ENCODE measurements at places on chromosomes 7 and 10. TPM values are rescaled to one million over a fixed set of nuclear protein-coding genes. Genes with fewer than 3 reads are reported as not detected.
A peak's percentile ranks its signal among the peaks of the same experiment; 100 is the strongest.

DNA sequence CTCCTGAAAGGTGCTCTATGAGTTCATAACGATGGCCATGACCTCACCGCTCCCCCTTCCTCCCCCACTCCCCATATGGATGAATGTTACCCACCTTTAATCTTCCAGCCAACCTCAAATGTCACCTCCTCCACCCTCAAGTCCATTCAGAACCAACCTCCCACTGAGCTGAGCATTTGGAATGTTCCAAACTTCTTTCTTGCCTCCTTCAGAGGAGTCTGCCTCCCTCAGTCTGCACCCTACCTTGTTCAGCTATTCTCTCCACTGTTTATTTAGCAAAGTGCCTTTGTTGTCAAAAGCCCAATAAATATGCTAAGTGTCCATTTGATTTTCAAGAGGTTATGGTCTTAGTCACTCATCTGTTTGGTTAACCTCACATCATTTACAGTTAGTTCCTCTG, 22.9 kb upstream of the MTPAP start:
- H3K4me3 ChIP-seq, result no peak overlapping the region
- no peak overlapping the region for H3K27ac ChIP-seq
- no peaks in the 10 kb centered on the region for H3K36me3 ChIP-seq
- peaks cover 28% of the 10 kb centered on the region for H3K4me1 ChIP-seq
- no peak for DNase-seq
- H3K27me3 ChIP-seq, result peaks cover 4% of the 10 kb centered on the region

GRCh38 chr7:105713488-105714465, 132.5 kb upstream of the EFCAB10 start:
- H3K27me3 ChIP-seq, result no peaks in the 10 kb centered on the region
- DNase-seq, result no peak
- no peak overlapping the region for H3K4me3 ChIP-seq
- H3K36me3 ChIP-seq, result peaks cover 21% of the 10 kb centered on the region

DNA sequence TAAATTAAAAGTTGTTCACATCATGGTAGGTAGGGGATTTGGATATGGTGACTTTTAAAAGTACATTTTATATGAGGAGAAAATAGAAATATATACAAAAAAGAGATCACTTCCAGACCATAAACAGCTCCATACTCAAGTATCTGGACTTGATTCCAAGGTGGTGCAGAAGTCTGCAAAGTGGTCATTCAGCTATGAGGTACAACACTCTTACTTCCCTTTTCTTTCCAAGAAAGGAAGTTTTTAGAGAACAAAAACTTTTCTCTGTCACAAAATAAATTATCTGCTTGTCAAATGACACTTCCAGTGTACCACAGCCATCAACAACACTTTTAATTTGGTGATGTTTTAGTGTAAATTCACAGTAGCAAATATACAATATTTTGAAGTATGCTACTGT, 1013.5 kb downstream of the GATA3 start:
- H3K4me1 ChIP-seq, result no peaks in the 10 kb centered on the region
- no peak overlapping the region for H3K4me3 ChIP-seq

- DNase-seq, result no peak
- no peaks in the 10 kb centered on the region for H3K27me3 ChIP-seq
- H3K36me3 ChIP-seq, result no peaks in the 10 kb centered on the region
- H3K4me3 ChIP-seq, result no peak overlapping the region
Observed at GRCh38 chr10:122446668-122447423, 7.6 kb upstream of the ARMS2 start.

- no peaks in the 10 kb centered on the region for H3K4me1 ChIP-seq
- H3K27me3 ChIP-seq, result no peaks in the 10 kb centered on the region
- H3K27ac ChIP-seq, result no peak overlapping the region
- no peak overlapping the region for H3K4me3 ChIP-seq
Observed at GRCh38 chr10:82938331-82938730, 1063.3 kb downstream of the NRG3 start.

DNA sequence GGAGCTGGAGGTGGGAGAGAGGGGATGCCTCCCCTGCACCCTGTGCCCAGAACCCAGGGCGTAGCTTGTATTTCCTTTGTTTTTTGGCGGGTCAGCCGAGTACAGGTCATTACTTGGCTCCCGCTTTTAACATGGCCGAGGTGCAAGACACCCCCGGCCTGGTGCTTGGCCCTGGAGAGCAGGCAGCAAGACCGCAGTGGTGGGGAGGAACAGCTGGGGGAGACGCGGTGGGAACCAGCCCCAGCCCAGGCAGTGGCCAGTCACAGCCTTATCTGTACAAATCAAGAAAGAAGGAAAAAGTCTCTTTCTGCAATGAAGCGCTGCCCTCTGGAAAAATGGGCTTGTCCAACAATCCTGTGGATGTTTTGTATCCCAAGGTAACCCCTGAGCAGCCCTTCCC, 99.1 kb downstream of the TAX1BP1 start:
- H3K36me3 ChIP-seq, result peaks cover 10% of the 10 kb centered on the region
- peaks cover 11% of the 10 kb centered on the region for H3K4me1 ChIP-seq
- no peak overlapping the region for H3K4me3 ChIP-seq
- H3K27me3 ChIP-seq, result no peaks in the 10 kb centered on the region
- no peak for DNase-seq

- peaks cover 55% of the 10 kb centered on the region for H3K4me1 ChIP-seq
- H3K27me3 ChIP-seq, result no peaks in the 10 kb centered on the region
- H3K27ac ChIP-seq, result peak overlapping the region; percentile 88
- H3K36me3 ChIP-seq, result peaks cover 13% of the 10 kb centered on the region
- H3K4me3 ChIP-seq, result peak overlapping the region; percentile 87
Observed at GRCh38 chr10:79244068-79244442, 103.2 kb upstream of the PPIF start.

Gene NKX6-2
- total RNA-seq, result not detected

DNA sequence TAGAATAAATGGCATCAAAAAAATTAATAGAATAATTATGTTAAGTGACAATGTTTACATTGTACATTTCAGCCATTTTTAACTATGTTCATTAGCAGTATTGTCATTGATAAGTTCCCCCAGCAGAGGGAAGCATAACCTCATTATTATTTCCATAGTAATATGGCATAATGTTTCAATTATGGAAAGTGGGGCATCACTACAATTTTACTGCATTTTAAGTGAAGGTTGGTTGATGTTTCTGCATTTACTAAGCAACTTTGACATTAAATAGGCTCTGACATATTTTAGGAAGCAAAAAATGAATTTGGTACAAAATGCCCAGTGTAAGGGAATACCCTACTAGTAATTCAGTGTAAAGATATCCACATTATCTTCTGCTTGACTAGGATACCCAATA, 218.3 kb downstream of the SEMA3A start:
- no peak overlapping the region for H3K4me3 ChIP-seq
- H3K27me3 ChIP-seq, result no peaks in the 10 kb centered on the region
- no peak overlapping the region for H3K27ac ChIP-seq
- no peaks in the 10 kb centered on the region for H3K4me1 ChIP-seq

DNA sequence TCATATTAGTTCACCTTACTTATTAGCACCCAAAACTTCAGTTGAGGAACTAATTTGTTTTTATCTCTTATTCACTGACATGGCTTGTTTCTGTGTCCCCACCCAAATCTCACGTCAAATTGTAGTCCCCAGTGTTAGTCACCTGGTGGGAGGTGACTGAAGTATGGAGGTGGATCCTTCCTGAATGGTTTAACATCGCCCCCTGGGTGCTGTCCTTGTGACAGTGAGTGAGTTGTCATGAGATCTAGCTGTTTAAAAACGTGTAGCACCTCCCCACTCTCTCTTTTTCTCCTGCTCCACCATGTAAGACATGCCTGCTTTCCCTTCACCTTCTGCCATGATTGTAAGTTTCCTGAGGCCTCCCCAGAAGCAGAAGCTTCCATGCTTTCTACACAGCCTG, 75.0 kb upstream of the HECTD2 start:
- no peak overlapping the region for H3K27ac ChIP-seq
- no peaks in the 10 kb centered on the region for H3K36me3 ChIP-seq
- DNase-seq, result no peak
- H3K4me3 ChIP-seq, result no peak overlapping the region
- H3K27me3 ChIP-seq, result no peaks in the 10 kb centered on the region

DNA sequence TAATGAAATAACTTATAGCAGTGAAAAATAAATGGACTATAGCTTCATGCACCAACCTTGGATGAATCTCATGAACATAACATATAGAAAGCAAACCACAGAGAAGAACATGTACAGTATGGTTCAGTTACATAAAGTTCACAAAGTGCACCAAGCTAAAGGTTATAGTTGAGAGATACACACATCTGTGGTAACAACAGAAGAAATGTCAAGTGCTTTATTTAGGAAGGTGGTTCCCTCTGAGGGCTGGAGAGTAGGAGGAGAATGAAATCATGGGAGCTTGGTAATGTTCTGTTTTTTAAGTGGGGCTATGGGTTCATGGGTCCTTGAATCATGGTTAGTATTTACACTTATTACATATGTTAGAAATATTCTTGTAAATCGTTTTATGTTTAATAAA, 323.3 kb downstream of the PHTF2 start:
- no peaks in the 10 kb centered on the region for H3K4me1 ChIP-seq
- no peaks in the 10 kb centered on the region for H3K36me3 ChIP-seq
- peaks cover 9% of the 10 kb centered on the region for H3K27me3 ChIP-seq
- no peak overlapping the region for H3K27ac ChIP-seq
- H3K4me3 ChIP-seq, result no peak overlapping the region

DNA sequence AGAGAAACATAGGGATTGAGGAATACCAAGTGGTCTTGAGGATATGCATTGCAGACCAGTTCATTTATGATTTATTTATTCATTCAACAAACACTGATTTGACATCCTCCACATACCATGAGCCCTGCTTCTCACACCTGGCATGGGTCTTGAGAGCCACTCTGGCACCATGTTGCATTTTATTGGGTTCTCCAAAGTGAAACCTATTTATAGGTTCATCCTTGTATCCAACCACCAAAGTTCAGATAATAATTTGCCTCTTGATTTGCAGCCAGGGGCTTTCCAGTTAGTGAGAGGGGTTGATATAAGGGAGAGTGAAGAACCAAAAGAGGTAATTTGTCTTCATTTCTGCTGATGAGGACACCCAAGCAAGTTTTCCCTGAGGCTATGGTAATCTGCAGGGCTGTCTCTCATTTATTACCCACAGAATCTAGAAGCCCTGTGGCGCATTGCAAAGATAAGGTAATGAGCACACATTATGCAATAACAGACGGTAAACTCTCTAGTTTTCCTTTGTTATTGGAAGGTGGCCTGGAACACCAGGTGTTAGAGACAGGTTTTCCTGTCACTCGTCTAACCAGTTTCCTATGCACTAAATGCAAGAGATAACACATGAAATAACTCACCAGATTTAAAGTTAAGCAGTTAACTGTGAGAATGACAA, 28.8 kb upstream of the ICA1 start:
- no peaks in the 10 kb centered on the region for H3K36me3 ChIP-seq
- no peak overlapping the region for H3K4me3 ChIP-seq
- peaks cover 10% of the 10 kb centered on the region for H3K27me3 ChIP-seq
- H3K4me1 ChIP-seq, result peaks cover under 1% of the 10 kb centered on the region

GRCh38 chr7:32905175-32905662, 13.7 kb upstream of the KBTBD2 start:
- DNase-seq, result peak; percentile 78
- no peaks in the 10 kb centered on the region for H3K36me3 ChIP-seq
- H3K27ac ChIP-seq, result peak overlapping the region; percentile 90
- peak overlapping the region; percentile 76 for H3K4me3 ChIP-seq

Gene IL2RA
- 698 TPM for total RNA-seq

DNA sequence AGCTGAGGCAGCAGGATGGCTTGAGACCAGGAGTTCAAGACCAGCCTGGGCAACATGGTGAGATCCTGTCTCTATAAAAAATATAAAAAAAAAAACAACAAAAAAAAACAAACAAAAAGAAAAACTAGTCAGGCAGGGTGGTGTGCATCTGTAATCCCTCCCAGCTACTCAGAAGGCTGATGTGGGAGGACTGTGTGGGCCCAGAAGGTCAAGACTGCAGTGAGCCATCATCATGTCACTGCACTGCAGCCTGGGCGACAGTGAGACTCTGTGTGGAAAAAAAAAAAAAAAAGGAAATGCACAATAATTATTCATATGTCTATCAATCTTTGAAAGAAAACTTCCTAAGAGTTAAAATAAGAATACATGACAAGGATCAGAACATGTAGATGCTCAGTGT, 178.3 kb downstream of the SEM1 start:
- no peak overlapping the region for H3K4me3 ChIP-seq
- H3K4me1 ChIP-seq, result no peaks in the 10 kb centered on the region
- H3K36me3 ChIP-seq, result no peaks in the 10 kb centered on the region
- peaks cover 18% of the 10 kb centered on the region for H3K27me3 ChIP-seq
- no peak for DNase-seq
- no peak overlapping the region for H3K27ac ChIP-seq

GRCh38 chr10:103042129-103042528, 124.0 kb downstream of the CNNM2 start:
- H3K27ac ChIP-seq, result no peak overlapping the region
- H3K36me3 ChIP-seq, result no peaks in the 10 kb centered on the region
- no peaks in the 10 kb centered on the region for H3K4me1 ChIP-seq
- DNase-seq, result no peak

- no peaks in the 10 kb centered on the region for H3K4me1 ChIP-seq
- H3K4me3 ChIP-seq, result no peak overlapping the region
- H3K27me3 ChIP-seq, result no peaks in the 10 kb centered on the region
Observed at GRCh38 chr7:11235491-11235890, 261.8 kb downstream of the PHF14 start.

DNA sequence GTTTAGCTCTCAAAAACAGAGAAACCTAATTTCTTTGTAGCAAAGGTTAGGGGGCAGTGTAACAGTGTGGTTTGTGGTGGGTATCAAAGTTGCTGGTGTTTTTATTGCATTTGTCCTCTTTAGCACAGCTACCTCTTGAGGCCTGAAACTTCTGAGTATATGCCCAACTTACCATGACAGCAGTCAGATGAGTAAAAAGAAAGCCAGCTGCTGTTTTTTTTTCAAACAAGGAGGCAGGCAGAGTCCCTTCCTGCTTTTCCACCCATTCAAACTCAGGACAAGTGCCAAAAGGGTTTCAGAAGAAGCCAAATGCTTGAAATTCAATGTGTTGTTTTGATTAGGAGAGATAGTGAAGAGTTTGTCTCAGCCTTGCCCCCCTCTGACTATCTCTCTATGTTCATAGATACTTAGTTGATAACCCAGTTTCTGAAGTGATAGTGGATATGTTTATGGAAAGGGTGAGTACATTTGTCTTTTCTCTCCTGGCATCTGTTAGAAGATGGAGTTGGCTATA, 23.1 kb downstream of the GBF1 start:
- peak overlapping the region; percentile 69 for H3K27ac ChIP-seq
- peaks cover 13% of the 10 kb centered on the region for H3K36me3 ChIP-seq
- no peak for DNase-seq
- H3K27me3 ChIP-seq, result no peaks in the 10 kb centered on the region
- peaks cover 42% of the 10 kb centered on the region for H3K4me1 ChIP-seq

DNA sequence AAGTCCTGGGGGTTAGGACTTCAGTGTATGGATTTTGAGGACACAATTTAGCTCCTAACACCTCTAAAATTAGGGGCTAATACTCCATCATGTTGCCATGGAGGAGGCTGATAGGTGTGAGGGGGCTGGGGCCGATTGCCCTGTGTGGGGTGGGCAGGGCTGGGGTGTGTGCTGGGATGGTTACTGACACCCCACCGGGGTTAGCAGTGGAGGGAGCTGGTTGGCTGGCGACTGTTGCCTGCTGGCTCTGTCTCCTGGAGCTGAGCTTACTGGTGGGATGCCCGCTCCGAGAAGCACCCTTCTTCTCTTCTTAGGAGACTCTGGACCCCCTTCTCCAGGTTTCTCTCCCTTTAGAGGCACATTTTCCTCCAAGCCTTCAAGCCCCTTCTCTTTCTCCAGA, 22.2 kb upstream of the SH2D4B start:
- H3K4me3 ChIP-seq, result no peak overlapping the region
- H3K4me1 ChIP-seq, result peaks cover 39% of the 10 kb centered on the region
- H3K27me3 ChIP-seq, result no peaks in the 10 kb centered on the region
- no peak overlapping the region for H3K27ac ChIP-seq

Gene TMEM130
- total RNA-seq, result not detected

- H3K27me3 ChIP-seq, result peaks cover 11% of the 10 kb centered on the region
- no peak overlapping the region for H3K27ac ChIP-seq
- peaks cover 2% of the 10 kb centered on the region for H3K4me1 ChIP-seq
- H3K36me3 ChIP-seq, result no peaks in the 10 kb centered on the region
- no peak for DNase-seq
- no peak overlapping the region for H3K4me3 ChIP-seq
Observed at GRCh38 chr10:97575127-97575668, 2.6 kb downstream of the ANKRD2 start.

All from activated naive CD8-positive, alpha-beta T cell treated with anti-CD3 and anti-CD28 coated beads for 36 hours (primary cell).